ENCODE measurements at places on chromosomes 5 and 9.
A peak's percentile ranks its signal among the peaks of the same experiment; 100 is the strongest.

DNA sequence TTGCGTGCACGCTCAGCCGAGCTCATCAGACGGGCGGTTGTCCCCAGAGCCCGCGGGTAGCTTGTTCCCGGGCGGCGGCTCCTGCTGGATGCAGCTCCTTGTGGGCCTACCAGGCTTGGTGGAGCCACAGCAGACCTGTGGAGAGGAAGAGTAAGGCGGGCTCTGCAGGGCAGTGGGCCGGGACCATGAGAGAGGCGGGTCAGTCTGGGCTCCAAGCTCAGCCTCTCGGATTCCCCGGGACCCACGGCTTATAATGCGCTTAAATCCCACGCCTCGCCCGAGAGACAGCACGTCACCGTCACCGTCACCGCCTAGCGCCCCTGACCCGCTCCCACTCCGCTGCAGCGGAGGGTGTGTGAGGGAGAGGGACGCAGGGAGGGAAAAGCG is 1.9 kb upstream of the ANKRD18A start:
- DNase-seq, result no peak

- no peak for DNase-seq
These were observed 104.8 kb upstream of the ERCC6L2 start for GRCh38 chr9:95770653-95771131.

DNA sequence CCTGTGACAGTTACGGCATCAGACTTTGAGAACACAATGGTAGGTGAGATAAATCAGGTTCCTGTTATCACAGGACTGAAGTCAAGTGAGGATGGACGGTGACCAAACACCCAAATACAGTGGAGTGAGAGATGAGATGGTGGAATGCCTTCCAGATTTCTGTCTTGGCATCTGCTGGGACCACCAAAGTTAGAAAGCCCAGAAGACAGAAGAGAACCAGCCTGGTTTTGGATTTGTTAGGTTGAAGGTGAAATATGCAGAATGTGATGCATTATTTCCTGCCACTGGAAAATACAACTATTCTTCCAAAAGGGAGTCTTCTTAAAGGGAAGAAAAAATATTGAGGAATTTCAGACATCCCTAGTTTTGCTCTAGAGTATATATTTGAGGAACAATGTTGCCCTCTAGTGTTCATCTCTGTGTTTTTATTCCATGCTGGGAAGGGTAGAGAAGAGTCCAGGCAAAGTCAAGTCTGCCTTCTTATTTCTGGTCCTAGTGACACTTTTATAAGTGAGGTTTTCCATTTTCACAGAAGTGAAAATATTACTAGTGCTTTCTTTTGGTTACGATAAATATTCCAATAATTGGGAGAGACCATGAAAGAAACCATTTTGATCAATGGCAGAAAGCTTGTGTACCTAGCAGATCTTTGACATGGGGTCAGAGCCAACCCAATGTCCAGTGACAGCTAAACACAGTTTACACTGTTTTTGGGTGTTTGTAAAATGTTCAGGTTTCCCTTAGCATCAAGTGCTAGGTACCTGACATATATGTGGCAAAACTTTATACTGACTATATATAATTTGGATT is 142.3 kb upstream of the ANKH start:
- peak; percentile 68 for DNase-seq

DNA sequence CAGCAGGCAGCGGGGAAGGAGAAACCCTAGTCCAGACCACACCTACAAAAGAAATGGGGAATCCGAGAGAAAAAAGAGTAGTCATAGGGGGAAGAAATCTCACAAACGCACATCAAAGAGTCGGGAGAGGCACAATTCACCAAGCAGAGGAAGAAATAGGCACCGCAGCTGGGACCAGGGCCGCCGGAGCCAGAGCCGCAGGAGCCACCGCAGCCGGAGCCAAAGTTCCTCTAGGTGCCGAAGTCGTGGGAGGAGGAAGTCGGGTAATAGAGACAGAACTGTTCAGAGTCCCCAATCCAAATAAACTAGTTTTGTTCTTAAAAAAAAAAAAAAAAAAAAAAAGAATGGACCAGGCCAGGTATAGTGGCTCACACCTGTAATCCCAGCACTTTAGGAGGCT is 29.3 kb downstream of the REEP5 start:
- DNase-seq, result no peak

DNA sequence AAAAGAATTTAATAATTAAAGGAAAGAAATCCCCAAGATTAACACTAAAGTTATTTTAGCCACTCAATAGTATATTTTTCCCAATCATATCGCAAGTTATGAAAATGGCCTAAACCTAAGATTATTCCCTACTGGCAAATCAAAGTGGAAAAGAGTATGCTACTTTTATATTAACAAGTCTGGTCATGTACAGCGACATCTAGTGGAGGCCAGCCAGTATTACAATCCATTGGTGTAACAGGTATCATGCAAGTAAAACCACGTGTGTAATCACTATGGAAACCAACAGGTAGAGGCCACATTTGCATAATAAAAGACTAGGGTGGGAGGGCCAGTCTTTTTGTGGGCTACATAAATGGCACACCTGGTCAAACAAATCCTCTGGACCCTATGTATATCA is 976.4 kb upstream of the CDH9 start:
- DNase-seq, result no peak

GRCh38 chr5:17216176-17216973 is 1.1 kb upstream of the BASP1 start:
- peak; percentile 91 for DNase-seq

- no peak for DNase-seq
These were observed 37.0 kb downstream of the NR6A1 start for GRCh38 chr9:124733964-124734740.

GRCh38 chr9:105064248-105065097 is 136.5 kb upstream of the ABCA1 start:
- peak; percentile 88 for DNase-seq

DNA sequence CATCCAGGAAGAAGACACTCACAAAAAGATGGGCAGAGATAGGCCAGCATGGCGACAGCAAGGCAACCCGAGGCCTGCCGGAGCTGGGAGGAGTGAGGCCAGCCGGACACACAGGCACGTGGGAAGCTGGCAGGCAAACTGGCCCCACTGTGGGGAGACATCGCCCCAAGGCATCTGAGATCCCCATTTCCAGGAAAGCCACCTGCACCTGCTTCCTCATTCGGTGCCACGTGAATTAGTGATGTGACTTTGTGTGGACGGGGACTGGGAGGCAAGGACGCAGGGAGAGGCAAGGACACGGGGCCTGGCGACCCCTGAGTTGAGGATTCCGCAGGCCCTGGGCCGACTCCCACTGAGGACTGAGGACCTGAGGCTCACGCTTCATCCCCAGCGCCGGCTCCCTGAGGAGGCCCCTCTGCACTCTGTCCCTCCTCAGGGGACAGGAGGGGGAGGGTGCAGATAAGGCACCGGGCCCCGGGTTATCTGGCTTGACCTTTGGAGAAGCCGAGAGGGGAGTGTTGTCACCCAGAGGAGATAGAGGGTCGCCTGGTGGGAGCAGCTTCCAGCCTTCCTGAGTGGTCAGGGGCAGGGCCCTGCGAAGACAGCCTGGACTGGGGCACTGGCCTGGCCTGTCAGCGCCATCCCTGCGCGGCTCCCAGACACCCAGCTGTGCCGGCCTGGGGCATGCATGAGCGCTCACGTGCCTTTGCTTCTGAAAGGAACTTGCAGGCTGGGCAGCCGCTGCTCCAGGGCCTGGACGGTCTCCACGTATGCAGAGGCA is 39.7 kb downstream of the NDUFS6 start:
- DNase-seq, result no peak

DNA sequence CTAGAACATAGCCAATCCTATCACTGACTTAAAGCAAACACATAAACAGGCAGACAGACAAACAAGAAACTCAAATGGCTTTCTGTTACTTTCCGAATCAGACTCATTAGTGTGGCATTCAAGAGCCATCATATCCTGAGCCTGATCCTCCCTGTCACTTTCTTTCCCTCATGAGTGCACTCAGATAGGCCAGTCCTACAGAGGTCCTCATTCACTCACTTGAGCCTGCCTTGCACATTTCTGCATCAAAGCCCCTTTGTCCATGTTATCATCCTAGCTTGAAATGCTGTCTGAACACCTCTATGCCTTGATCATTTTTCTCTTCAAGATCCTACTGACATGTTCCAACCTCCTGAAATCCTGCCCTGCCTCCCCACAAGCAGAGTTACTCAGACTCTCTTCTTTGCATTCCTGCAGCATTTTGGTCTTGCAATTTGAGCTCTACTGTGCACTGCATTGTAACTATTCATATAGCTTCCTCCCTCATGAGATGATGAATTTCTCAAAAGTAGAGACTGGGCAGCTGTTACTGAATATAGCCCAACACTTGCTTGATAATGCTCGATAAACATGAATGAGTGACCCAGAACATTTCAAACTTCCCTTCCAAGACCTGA is 126.9 kb downstream of the PALM2AKAP2 start:
- no peak for DNase-seq

GRCh38 chr5:15080219-15080618 is 208.6 kb upstream of the ANKH start:
- no peak for DNase-seq

GRCh38 chr5:126776499-126777256 is at the start of gene LMNB1:
Gene LMNB1 (plus strand): TSS chr5:126777136. CDS start chr5:126777509, 373 bp downstream.
- DNase-seq, result peak; percentile 95

GRCh38 chr9:134328841-134329575 is 2.8 kb downstream of the RXRA start:
- DNase-seq, result no peak

- no peak for DNase-seq
These were observed 40.6 kb downstream of the USP20 start for GRCh38 chr9:129875687-129876395.

DNA sequence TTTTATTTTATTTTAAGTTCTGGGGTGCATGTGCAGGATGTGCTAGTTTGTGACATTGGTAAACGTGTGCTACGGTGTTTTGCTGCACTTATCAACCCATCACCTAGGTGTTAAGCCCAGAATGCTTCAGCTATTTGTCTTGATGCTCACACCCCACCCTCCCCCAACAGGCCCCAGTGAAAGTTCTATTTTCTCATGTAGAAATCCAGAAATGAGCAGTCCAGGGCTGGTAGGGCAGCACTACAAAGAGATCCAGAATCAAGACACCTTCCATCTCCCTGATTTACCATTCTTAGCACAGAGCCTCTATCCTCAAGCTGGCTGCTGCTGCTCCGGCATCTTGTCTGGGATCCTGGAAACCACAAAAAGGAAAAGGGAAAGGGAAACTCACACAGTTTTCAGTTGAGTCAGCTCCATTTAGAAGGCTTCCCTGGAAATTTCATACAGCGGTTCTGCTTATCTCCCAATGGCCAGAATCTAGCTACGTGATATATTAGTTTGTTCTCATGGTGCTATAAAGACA is 85.4 kb upstream of the SMARCA2 start:
- DNase-seq, result no peak

DNA sequence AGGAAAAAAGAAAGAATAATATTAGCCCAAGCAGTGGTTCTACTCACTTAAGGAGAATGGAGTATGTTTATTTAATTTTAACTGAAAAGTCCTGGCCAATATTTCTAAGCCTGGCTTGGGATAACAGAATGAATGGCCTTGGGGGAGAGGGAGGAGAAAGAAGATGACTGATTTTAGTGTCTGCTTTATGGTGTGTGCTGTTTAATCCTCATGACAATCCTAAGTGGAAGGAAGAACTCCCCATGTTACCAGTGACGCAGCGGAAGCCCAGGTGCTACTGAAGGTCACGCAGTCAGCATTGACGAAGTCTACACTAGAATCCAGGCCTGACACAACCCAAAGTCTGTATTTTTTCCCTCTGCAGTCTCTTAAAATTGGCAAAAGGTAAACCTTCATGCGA is 50.5 kb downstream of the PALM2AKAP2 start:
- DNase-seq, result no peak

Data from muscle of arm (tissue), 14 donors.